ENCODE measurements at places on chromosomes 6 and 20.

GRCh38 chr6:160765412-160765811, 63.4 kb downstream of the PLG start:
- DNase-seq: no peak

GRCh38 chr6:73418081-73418741, 23.6 kb downstream of the DDX43 start:
- DNase-seq: no peak

- no peak for DNase-seq
These were observed 31.0 kb upstream of the MBOAT1 start for GRCh38 chr6:20243288-20243687.

DNA sequence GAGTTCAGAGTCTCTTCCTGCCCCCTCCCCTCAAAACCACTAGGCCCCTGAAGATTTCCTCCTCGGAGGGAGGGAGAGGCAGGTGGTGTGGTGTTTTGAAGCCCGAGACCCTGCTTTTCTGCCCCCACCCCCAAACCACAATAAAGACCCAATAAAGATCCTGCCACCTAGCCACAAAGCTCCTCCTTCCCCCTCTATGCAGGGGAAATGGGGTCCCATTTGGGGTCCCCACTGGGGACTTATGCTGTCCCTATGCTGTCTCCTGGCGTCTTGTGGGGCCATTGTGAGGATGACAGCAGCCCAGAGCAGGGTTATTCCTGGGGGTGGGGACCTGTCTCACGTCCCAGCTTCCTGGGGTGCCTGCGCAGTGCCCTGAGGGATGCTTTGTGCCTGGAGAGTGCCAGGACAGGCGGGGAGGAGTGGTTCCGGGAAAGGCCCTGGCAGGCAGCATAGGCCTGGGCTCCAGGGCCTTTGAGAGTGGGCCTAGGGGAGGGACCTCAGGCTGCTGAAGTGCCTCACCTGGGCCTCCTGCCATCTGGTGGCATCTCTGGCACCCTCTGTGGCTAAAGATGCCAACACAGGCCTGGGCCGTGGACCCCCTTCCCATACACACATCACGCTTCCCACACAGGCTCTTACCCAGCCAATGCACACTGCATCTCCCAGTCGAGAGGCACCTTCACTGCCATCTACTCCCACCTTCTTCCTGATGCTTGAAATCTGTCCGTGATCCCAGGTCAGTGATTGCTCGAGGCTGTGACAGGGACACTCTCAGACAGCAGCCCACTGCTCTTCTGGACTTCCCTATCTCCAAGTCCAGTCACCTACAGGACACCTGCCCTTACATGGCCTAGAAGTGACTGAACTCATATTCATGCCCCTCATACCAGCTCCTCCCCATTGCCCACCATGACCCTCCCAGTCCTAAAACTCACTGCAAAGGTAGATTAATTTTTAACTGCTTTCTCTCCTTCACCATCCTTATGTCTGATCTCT, 7.9 kb upstream of the ARMC12 start:
- peak; percentile 46 for DNase-seq

DNA sequence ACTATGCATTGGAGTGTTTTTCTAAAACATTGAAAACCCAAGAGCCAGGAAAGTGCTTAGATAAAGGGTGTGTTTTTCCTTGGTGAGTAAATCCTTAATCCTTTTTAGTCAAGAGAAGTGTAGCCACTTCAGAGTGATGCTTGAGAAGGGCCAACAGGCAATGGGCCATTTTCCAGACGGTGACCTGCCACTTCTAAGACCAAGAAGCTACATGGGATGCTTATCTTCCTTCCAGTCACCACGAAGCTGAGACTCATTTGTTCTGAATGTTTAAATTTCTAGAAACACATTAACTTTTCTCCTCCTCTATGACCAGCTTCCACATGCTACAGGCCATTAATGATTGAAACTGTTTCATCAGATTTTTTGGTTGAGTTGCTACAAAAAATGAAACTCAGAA, 34.4 kb upstream of the NHSL1 start:
- no peak for DNase-seq

- DNase-seq: no peak
These were observed 18.6 kb upstream of the NKAIN2 start for GRCh38 chr6:123785039-123785438.

Data from activated naive CD4-positive, alpha-beta T cell treated with Interleukin-2 at 50 U/mL for 16 hours (primary cell).